ENCODE measurements at places on chromosomes 5 and 9.

DNA sequence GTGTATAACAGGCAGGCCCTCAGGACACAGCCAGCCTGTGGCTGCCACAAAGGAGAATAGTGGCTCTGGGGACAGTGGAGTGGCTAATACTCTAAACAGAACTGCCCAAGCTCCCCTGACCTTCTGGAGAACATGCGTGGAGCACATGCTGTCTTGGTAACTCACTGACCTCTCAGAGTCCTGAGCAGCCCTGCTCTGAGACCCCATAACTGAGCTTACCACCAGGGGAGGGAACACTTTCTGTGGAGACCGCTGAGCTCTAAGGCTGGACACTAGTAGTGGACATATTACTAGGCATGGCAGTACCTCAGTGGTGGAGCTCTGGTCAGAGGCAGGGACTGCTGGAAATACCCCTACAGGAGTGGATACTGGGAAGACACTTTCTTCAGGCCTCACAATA is 60.2 kb upstream of the SPTLC1 start:
- DNase-seq, result no peak

- peak; percentile 57 for DNase-seq
These were observed 963 bp upstream of the HTR1A start for GRCh38 chr5:63963080-63963735.

GRCh38 chr5:92390657-92391056 is 1007.5 kb upstream of the ARRDC3 start:
- DNase-seq, result no peak

- no peak for DNase-seq
These were observed 1.1 kb upstream of the CSF2 start for GRCh38 chr5:132072528-132072927.

- no peak for DNase-seq
These were observed 105.5 kb downstream of the MACIR start for GRCh38 chr5:103364074-103364473.

GRCh38 chr5:91706785-91707520 is 323.8 kb upstream of the ARRDC3 start:
- no peak for DNase-seq

GRCh38 chr9:69215774-69216485 is 41.9 kb downstream of the TJP2 start:
- no peak for DNase-seq

- DNase-seq, result no peak
These were observed 489.1 kb downstream of the CSNK1G3 start for GRCh38 chr5:124001036-124001615.

DNA sequence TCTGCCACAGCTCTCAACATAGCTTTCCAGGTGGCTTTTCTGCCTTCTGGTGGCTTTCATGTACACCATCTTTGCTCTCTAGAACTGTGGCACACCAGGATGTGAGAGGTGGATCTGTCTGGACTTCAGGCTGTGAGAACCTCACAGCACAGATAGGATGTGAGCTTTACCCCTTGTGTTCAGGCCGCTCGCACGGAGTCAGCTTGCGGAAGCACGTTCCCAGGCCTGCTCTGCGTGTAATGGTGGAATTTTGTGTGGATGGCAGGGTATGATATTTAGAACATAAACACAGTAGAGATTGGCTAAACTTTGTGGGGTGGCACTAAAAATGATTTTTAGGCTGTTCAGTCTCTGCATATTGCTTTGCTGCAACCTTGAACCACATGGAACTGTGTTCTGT is 250.5 kb downstream of the FANCC start:
- no peak for DNase-seq

- DNase-seq, result no peak
These were observed 7.8 kb downstream of the ALAD start for GRCh38 chr9:113393281-113393680.

DNA sequence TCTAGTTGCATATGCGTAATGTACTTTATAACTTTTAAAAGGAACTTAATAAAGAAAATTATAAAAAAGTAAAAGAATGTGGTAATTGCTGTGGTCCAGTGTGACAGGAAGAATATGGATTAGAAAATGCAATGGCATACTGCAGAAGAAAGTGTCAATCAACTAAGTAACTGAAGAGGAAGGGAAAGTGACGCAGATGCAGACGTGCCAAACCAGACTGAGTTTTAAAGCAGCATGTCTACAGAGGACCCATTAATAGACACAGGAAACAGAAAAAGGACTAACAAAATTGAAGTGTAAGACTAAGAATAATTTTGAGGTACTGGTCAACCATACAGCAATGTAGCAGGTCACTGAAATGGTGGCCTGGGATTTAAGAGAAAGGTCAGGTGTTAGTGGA is 73.3 kb downstream of the DPYSL3 start:
- DNase-seq, result no peak

GRCh38 chr5:126339215-126339805 is 83.9 kb upstream of the GRAMD2B start:
- DNase-seq, result no peak

DNA sequence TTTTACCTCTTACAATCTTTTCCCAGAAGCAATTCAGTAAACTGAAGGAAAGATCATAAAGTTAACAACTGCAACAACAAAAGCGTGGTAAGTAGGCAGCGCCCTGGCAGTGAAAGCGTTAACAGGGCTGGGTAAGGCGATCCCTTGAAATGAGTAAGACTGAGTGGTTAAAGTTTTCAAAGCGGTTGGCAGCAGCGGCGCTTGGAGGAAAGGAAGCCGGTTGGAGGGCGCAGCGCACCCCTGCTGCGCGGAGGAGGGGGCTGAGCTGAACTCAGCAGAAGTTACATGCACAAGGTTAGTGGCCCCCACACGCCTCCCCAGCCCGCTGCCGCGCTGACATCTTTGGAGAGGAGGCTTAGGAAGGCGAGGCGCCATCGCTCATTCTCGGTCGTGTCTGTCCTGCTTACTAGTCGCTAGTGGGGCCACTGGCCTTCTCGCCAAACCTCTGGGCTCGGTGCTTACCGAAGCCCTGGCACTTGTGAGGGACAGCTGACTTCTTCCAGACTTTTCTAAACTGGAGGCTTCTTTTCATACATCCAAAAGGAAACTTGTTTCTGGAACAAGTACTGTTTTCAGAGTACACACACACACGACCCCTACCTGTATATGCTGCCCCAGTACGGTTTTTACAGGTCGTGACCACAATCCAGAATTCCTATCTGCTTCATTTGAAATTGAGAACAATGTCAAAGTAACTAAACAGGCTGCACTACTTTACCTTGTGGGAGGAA is at the start of gene SH3RF2:
Gene SH3RF2, plus strand, starts transcription at position 178 of the 731 bp plus-strand sequence. CDS start 1,351 bp downstream, outside the sequence.
- peak; percentile 89 for DNase-seq

DNA sequence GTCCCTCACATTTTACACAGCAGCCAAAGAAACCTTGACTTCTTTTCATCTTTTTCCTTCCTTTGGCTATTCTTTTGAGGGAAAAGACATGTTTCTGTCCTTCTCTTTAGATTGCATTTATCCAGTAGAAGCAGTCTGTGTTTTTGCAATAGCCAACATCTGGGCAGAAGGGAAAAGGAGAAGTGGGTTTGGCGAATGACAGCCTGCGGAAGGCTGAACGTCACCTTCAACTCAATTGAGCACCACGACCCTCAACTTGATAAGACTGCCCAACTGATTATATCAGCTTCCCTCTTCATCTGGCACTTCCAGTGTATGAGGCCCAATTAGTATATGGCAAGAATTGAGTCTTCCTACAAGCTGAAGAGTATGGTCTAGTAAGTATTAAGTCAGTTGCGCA is 1997.6 kb upstream of the WWC1 start:
- no peak for DNase-seq

GRCh38 chr5:56050551-56051255 is 55.9 kb upstream of the IL6ST start:
- DNase-seq, result no peak

DNA sequence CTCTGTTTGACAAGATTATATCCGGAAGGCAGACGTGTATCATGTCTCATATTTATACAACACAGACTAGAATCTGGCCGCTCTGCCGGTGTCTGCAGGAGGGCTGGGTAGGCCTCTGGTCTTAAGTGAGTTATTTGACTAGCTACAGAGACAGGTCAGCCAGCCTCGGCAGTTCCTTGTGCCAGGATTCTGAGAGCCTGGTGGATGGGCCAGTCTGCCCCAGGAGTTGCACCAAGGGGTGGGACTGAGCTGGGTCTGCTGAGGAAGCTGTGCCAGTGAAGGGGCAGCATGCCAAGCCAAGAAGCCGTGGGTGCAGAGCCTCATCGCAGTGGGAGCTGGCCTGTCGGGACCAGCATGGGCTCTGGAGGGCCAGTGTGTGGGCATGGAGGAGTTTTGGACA is 7.1 kb downstream of the SNX18 start:
- no peak for DNase-seq
